ENCODE measurements at places on chromosomes 6 and 20. TPM values are rescaled to one million over a fixed set of nuclear protein-coding genes. Genes with fewer than 3 reads are reported as not detected.

The PROCR gene
- total RNA-seq, result 4.0 TPM

The C6orf132 gene
- 22.1 TPM for total RNA-seq

- no peak for DNase-seq
- no peaks in the 10 kb centered on the region for H3K36me3 ChIP-seq
- no peak overlapping the region for H3K27ac ChIP-seq
- no peak overlapping the region for H3K4me3 ChIP-seq
- no peaks in the 10 kb centered on the region for H3K27me3 ChIP-seq
Measured at GRCh38 chr6:137216106-137216505, 3.1 kb downstream of the IFNGR1 start.

DNA sequence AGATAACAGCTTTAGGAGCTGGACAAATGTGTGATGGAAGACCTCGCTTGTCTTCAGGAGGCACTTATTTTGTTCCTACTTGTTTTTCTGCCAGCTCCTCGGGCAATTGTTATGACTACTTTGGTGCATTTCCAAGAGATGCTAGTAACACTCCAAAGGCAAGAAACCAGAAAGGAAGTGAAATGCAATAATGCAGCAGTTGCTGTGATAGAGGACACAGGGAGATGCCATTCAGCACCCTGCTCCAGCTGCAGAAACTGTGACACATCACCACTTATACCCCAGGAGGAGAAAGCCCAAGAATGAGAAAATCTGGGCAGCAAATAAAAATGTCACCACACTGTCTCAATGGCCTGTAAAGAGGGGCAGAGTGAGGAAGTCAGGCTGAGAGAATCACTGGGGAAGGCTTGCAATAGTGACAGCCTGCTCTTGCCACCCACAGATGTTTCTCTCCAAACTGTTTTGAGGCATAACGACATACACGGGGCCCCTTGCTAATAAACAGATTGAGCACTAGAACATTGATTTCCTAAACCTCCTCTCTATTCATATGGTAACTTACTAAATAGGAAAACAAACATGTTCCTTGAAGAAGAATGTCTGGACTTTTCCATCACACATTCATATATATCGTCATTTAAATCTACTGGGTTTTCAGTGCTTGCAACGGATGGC is 231.0 kb upstream of the PRND start:
- no peak overlapping the region for H3K27ac ChIP-seq
- H3K36me3 ChIP-seq, result no peaks in the 10 kb centered on the region
- DNase-seq, result no peak

DNA sequence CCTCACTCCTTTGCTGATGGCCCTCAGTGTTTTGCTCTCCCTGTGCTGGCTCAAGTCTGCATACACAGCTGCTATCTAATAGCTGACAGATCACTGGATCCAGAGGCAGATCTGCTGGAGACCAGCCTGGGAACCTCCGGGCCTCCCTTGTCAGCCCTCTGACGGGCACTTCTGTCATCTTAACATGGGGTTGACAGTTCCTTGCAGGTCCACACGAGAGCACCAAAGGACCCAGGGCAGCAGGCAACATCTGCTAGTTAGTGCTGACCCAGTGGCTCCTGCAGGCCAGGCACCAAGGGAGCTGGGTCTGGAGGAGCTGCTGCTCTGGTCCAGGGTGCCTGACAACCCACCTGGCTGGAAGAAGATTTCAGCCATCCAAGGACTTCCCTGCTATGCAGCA is 208.1 kb downstream of the UST start:
- no peak overlapping the region for H3K27ac ChIP-seq
- no peaks in the 10 kb centered on the region for H3K4me1 ChIP-seq
- no peak for DNase-seq
- H3K4me3 ChIP-seq, result no peak overlapping the region

DNA sequence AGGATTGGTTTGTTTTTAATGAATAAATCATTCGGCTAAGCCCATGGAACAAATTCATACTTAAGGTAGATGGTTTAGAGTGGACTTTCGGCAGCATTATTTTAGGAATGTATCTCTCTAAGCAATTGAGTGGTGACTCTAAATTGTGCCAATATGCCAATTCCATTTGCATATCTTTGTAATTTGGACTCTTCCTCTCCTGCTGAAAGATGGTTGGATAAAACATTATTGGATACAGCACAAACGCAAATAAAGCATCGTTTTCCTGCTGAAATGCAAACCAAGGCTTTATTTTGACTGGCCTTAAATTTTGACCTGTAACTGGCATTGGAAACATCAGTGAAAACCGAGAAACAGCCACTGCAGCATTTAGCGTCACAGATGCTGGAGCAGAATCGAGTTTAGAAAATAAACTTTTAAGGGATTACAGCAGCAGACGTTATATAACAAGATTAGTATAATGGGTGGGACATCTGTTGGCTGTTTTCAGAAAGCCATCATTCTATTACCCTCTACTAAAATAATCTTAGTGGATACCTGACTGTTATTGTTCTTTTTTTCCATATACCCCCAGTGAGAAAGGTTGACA is 726.0 kb downstream of the KIF16B start:
- H3K27me3 ChIP-seq, result no peaks in the 10 kb centered on the region
- H3K4me3 ChIP-seq, result no peak overlapping the region
- H3K27ac ChIP-seq, result no peak overlapping the region
- no peak for DNase-seq

DNA sequence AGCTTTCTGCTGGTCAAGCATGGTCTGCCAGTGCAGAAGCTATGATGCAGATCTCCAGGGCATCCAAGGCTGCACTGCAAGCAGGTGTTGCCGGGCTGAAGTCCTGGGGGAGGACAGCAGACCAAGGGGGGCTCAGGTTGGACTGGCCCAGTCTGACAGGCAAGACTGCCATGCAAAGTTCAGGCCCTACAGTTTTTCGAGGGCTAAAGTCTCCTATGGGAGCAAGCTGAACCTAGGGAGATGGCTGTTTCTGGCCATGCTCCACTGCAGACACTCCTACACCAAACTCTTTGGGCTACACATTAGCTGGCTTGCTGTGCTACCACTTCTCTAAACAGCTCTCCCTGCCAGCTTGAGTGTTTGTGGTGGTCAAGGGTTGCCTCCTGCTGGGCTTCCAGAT is 130.0 kb upstream of the SYNCRIP start:
- H3K36me3 ChIP-seq, result no peaks in the 10 kb centered on the region
- no peaks in the 10 kb centered on the region for H3K4me1 ChIP-seq
- DNase-seq, result no peak
- no peak overlapping the region for H3K27ac ChIP-seq
- H3K27me3 ChIP-seq, result no peaks in the 10 kb centered on the region

DNA sequence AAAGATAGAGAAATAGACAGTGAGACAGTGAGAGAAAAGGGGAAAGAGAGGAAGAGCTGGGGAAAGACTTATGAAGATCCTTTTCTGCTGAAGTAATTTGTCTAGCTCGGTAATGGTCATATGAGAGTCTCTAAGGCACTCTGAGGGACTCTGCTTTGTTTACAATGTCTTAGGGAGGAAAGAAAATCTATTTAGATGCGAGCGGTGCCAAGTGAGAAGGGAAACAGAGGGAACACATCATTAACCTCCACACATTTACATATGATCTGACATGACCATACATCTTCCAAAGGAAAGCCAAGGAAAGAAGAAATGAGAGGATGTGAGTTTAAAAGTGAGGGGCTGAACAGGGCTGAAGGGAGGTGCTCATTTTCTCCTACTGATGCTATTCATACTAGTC is 862.3 kb upstream of the CITED2 start:
- H3K27ac ChIP-seq, result no peak overlapping the region
- no peaks in the 10 kb centered on the region for H3K27me3 ChIP-seq
- no peak for DNase-seq

GRCh38 chr20:17684077-17684888 is 2.2 kb upstream of the RRBP1 start:
- peaks cover 54% of the 10 kb centered on the region for H3K4me1 ChIP-seq
- DNase-seq, result peak; percentile 56
- no peaks in the 10 kb centered on the region for H3K36me3 ChIP-seq
- H3K27me3 ChIP-seq, result no peaks in the 10 kb centered on the region
